ENCODE measurements at places on chromosomes 5 and 9.
A peak's percentile ranks its signal among the peaks of the same experiment; 100 is the strongest.

DNA sequence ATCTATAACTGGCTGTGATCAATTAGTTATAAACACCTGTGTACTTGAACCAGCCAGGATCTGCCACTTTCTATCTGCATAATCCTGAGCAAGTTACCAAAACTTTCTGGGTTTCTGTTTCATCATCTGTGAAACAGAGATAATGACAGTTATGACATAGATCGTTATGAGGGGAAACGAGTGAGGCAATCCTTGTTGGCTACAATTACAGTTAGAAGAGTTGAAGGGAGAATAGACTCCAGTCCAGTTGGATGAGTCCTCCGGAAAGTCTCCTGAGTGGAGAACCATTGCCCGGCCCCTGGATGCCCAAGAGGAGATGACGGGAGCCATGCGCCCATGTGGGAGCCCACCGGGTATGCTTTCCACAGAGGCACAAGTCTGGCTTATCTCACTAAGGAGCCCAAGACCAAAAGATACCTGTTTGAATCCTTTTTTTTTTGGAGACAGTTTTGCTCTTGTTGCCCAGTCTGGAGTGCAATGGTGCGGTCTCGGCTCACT, 4.5 kb downstream of the PDE6A start:
- H3K36me3 ChIP-seq: no peaks in the 10 kb centered on the region
- H3K27me3 ChIP-seq: no peaks in the 10 kb centered on the region
- DNase-seq: no peak
- H3K27ac ChIP-seq: peak overlapping the region; percentile 45
- peaks cover 41% of the 10 kb centered on the region for H3K4me1 ChIP-seq
- H3K4me3 ChIP-seq: no peak overlapping the region

DNA sequence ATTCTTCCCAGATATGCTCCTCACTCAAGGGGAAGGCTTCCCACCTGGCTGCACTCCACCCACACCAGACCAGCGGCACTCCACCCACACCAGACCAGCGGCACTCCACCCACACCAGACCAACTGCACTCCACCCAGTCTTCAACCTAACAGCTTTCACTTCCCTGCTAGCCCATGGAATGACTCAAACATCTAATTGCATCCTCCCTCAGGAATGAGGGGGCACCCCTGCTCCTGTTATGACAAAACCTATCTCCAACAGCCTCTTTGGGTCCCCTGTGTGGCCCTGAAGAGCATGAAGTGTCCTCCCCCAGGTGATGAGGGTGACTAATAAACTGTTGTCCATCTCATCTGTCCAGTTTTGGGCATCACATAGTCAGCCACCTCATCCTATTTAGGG, 556.6 kb upstream of the TUSC1 start:
- no peaks in the 10 kb centered on the region for H3K27me3 ChIP-seq
- H3K4me1 ChIP-seq: no peaks in the 10 kb centered on the region
- DNase-seq: no peak

GRCh38 chr5:111528056-111528455, 15.7 kb upstream of the STARD4 start:
- H3K27me3 ChIP-seq: no peaks in the 10 kb centered on the region
- no peaks in the 10 kb centered on the region for H3K4me1 ChIP-seq
- H3K4me3 ChIP-seq: no peak overlapping the region
- H3K27ac ChIP-seq: no peak overlapping the region

- no peaks in the 10 kb centered on the region for H3K4me1 ChIP-seq
- no peak overlapping the region for H3K27ac ChIP-seq
- H3K4me3 ChIP-seq: no peak overlapping the region
- DNase-seq: no peak
- H3K36me3 ChIP-seq: no peaks in the 10 kb centered on the region
Observed at GRCh38 chr9:6109986-6110385, 94.6 kb upstream of the RANBP6 start.

DNA sequence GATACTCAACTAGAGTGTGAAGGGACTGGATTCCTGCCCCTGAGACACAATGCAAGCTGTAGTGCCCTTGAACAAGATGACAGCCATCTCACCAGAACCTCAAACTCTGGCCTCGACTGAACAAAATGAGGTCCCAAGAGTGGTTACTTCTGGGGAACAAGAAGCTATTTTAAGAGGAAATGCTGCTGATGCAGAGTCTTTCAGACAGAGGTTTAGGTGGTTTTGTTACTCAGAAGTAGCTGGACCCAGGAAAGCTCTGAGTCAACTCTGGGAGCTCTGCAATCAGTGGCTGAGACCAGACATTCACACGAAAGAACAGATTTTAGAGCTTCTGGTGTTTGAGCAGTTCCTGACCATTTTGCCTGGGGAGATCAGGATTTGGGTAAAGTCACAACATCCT, 2.4 kb downstream of the ZNF483 start:
- H3K27me3 ChIP-seq: no peaks in the 10 kb centered on the region
- no peaks in the 10 kb centered on the region for H3K4me1 ChIP-seq
- no peak for DNase-seq
- H3K4me3 ChIP-seq: no peak overlapping the region

- no peaks in the 10 kb centered on the region for H3K4me1 ChIP-seq
- no peak for DNase-seq
- H3K36me3 ChIP-seq: no peaks in the 10 kb centered on the region
- H3K4me3 ChIP-seq: no peak overlapping the region
- no peaks in the 10 kb centered on the region for H3K27me3 ChIP-seq
Observed at GRCh38 chr5:58378613-58379390, 81.1 kb downstream of the PLK2 start.

GRCh38 chr5:137778772-137779564, 24.8 kb upstream of the HNRNPA0 start:
- no peaks in the 10 kb centered on the region for H3K36me3 ChIP-seq
- DNase-seq: no peak
- H3K27ac ChIP-seq: no peak overlapping the region
- H3K4me1 ChIP-seq: no peaks in the 10 kb centered on the region

- no peak overlapping the region for H3K27ac ChIP-seq
- no peaks in the 10 kb centered on the region for H3K27me3 ChIP-seq
- DNase-seq: no peak
- H3K4me3 ChIP-seq: no peak overlapping the region
- no peaks in the 10 kb centered on the region for H3K4me1 ChIP-seq
Observed at GRCh38 chr5:176902911-176903664, 3.9 kb upstream of the HK3 start.

DNA sequence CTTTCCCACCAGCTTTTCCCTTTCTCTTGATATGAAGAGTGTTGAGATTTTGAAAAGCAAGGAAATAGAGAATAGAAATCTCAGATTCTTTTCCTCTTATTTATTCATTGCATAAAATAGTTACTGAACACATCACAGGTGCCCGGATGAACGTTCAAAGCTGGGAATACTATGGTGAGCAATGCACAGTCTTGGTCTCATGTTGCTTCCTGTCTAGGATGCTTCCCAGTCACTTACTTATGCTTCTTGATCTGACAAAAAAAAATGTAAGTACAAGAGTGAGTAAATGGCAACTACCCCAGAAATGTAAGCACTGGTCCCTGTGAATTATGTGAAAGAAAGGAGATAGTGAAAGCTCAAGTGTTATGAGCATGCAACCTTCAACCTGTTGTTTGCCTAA, 153.5 kb upstream of the S1PR3 start:
- no peak for DNase-seq
- H3K27me3 ChIP-seq: no peaks in the 10 kb centered on the region
- H3K36me3 ChIP-seq: no peaks in the 10 kb centered on the region
- no peak overlapping the region for H3K27ac ChIP-seq
- H3K4me1 ChIP-seq: no peaks in the 10 kb centered on the region
- H3K4me3 ChIP-seq: no peak overlapping the region

- H3K27me3 ChIP-seq: no peaks in the 10 kb centered on the region
- DNase-seq: no peak
- H3K27ac ChIP-seq: no peak overlapping the region
- H3K4me1 ChIP-seq: no peaks in the 10 kb centered on the region
- no peak overlapping the region for H3K4me3 ChIP-seq
- no peaks in the 10 kb centered on the region for H3K36me3 ChIP-seq
Observed at GRCh38 chr5:103526164-103526915, 36.2 kb downstream of the NUDT12 start.

DNA sequence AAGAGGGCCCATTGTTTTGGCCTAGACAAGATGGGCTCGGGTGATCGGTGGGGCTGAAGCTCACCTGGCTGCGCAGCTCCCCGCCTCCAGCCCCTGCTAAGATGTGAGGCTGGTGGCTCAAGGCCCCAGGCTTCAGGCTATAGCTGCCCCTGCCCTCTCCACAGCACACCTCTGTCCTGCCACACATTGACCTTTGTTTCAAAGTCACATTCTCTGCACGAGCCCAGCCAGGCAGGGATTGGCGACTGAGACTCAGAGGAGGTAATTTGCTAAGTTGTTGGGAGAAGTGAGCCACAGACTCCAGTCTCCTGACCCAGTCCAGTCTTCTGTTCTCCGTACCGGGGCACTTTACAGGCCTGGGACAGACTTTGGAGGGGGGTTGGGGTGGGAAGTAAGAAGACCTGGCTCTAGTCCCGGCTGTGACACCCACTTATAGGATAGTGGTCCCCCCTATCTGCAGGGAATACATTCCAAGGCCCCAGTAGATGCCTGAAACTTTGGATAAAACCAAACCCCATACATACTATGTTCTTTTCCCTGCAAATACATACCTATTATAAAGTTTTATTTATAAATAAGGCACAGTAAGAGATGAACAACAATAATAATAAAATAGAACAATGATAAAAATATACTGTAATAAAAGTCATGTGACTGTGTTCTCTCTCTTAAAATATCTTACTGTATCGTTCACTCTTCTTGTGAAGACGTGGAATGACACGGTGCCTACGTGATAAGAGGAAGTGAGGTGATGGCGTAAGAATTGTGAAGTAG, 13.3 kb downstream of the PDGFRB start:
- no peak for DNase-seq
- H3K4me1 ChIP-seq: peaks cover 17% of the 10 kb centered on the region
- no peak overlapping the region for H3K4me3 ChIP-seq
- no peaks in the 10 kb centered on the region for H3K27me3 ChIP-seq
- no peaks in the 10 kb centered on the region for H3K36me3 ChIP-seq

DNA sequence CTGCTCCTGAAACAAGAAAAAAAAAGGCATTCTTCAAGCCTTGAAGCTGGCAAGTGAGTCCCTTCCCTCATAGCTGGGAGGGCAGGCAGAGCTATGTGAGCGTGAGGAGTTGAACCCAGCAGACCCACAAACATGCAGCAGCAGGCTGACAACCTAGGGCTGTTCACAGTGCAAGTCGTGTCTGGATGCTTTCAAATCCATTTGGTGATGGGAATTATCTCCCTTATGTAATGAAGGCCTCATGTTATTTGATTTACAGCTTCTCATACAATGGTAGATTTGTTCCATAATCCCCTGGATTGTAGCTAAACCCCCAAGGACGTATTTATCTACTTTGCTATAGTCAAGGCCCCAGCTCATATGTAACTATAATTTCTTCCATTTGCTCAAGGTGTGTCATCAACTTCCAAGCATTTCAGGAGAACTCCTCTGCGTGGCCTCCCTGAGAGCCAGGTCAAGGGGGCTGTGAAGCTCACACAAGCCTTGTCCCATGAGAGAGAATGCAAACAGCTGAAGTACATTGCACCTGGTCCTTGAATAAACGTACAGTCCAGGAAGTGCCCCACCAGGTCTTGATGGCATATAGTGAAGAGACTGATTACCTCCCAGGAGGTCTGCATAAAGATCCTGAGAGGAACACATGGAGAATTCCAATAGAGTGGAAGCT, 124.8 kb upstream of the SLC1A3 start:
- no peak overlapping the region for H3K4me3 ChIP-seq
- H3K27ac ChIP-seq: no peak overlapping the region
- DNase-seq: no peak
- no peaks in the 10 kb centered on the region for H3K27me3 ChIP-seq

- peaks cover 31% of the 10 kb centered on the region for H3K27me3 ChIP-seq
- H3K4me3 ChIP-seq: no peak overlapping the region
- DNase-seq: no peak
- no peaks in the 10 kb centered on the region for H3K4me1 ChIP-seq
- H3K27ac ChIP-seq: peak overlapping the region; percentile 60
Observed at GRCh38 chr5:93600409-93601070, 17.5 kb downstream of the NR2F1 start.

DNA sequence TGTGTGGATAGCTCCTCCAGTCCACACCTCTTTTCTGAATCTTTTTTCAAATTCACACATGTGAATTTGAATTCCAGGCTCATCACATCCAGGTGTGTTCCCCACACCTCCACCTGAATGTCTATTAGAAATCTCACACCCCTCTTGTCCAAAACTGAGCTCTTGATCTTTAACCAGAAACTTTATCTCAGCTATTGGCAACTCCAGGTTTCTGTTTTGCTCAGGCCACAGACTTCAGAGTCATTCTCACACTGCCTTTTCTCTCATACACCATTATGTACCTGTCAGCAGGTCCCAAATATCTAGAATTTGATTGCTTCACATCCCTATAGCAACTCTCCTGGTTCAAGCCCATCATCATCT, 11.6 kb downstream of the NIPSNAP3B start:
- H3K36me3 ChIP-seq: no peaks in the 10 kb centered on the region
- no peaks in the 10 kb centered on the region for H3K27me3 ChIP-seq
- DNase-seq: no peak

- peaks cover 1% of the 10 kb centered on the region for H3K4me1 ChIP-seq
- no peaks in the 10 kb centered on the region for H3K36me3 ChIP-seq
- H3K27me3 ChIP-seq: no peaks in the 10 kb centered on the region
Observed at GRCh38 chr5:145942201-145942600, 5.8 kb downstream of the SH3RF2 start.

GRCh38 chr9:16715404-16715803, 155.1 kb downstream of the BNC2 start:
- no peaks in the 10 kb centered on the region for H3K4me1 ChIP-seq
- no peaks in the 10 kb centered on the region for H3K36me3 ChIP-seq
- no peak overlapping the region for H3K4me3 ChIP-seq

DNA sequence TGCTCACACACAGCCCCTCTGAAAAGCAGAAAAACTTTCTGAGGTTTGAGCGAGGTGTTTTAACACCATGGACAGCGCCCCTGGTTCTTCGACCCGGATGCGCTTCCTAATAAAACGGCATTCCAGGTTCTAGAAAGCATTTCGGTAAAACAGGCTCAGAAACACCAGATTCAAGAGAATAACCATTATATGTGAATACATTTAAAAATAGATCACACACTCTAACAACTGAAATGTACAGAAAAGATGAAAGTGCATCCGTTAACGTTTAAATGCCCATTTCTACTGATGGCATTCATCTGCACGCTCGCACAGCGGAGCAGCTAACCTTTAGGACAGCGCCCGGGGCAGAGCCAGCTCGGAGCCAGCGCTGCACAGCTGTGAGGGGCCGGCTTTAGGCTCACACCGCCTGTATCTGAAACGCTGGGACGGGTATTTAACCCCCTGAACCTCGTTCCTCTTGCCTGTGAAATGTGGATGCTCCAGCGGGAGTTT, 26.3 kb upstream of the TENT4A start:
- H3K27ac ChIP-seq: no peak overlapping the region
- H3K4me1 ChIP-seq: peaks cover 3% of the 10 kb centered on the region
- DNase-seq: no peak
- no peaks in the 10 kb centered on the region for H3K36me3 ChIP-seq
- no peak overlapping the region for H3K4me3 ChIP-seq
- H3K27me3 ChIP-seq: no peaks in the 10 kb centered on the region

GRCh38 chr5:39970117-39970798, 545.5 kb upstream of the DAB2 start:
- no peak overlapping the region for H3K4me3 ChIP-seq
- DNase-seq: no peak
- H3K36me3 ChIP-seq: no peaks in the 10 kb centered on the region
- no peak overlapping the region for H3K27ac ChIP-seq
- H3K27me3 ChIP-seq: no peaks in the 10 kb centered on the region

Data from prostate gland (tissue), 2 donors.